Camera-type eye (tissue), 1 donor: ENCODE measurements at places on chromosomes 16 and 17. TPM values are rescaled to one million over a fixed set of nuclear protein-coding genes. Genes with fewer than 3 reads are reported as not detected.

The MYH8 gene
- 63.4 TPM for total RNA-seq

The CCDC43 gene
- 34.0 TPM for total RNA-seq

The C17orf78 gene
- total RNA-seq = not detected

The ZNF652 gene
- total RNA-seq = 52.2 TPM

The TCAP gene
- total RNA-seq = 57.6 TPM

The FOXC2 gene
- 2.8 TPM for total RNA-seq

The MARVELD3 gene
- total RNA-seq = 1.9 TPM

The LPO gene
- 0.44 TPM for total RNA-seq

The CCL5 gene
- 2.1 TPM for total RNA-seq

The ZFPM1 gene
- total RNA-seq = 4.9 TPM

The PRSS22 gene
- total RNA-seq = 1.2 TPM

The SPOP gene
- total RNA-seq = 121 TPM

The ABCC12 gene
- not detected for total RNA-seq

The CYBC1 gene
- 54.4 TPM for total RNA-seq

The NPIPA8 gene
- 76.3 TPM for total RNA-seq

The JPT1 gene
- 76.7 TPM for total RNA-seq

The DERL2 gene
- total RNA-seq = 42.9 TPM

The WSCD1 gene
- total RNA-seq = 87.2 TPM

The ADPRM gene
- total RNA-seq = 31.4 TPM

The KRTAP4-4 gene
- total RNA-seq = not detected

The XPO6 gene
- total RNA-seq = 78.5 TPM

The BRCA1 gene
- total RNA-seq = 24.4 TPM

The CCL11 gene
- not detected for total RNA-seq

The CCL2 gene
- total RNA-seq = 15.1 TPM

The PRR35 gene
- total RNA-seq = 2.0 TPM

The PTX4 gene
- 1.6 TPM for total RNA-seq

The GNGT2 gene
- total RNA-seq = 134 TPM

The ZNF598 gene
- 20.3 TPM for total RNA-seq

The RAC3 gene
- total RNA-seq = 17.8 TPM

The CLN3 gene
- total RNA-seq = 17.1 TPM

The C17orf107 gene
- total RNA-seq = 9.5 TPM

The FAM20A gene
- 7.8 TPM for total RNA-seq
